RWPE1 (cell line): ENCODE measurements at places on chromosomes 7 and 10.

DNA sequence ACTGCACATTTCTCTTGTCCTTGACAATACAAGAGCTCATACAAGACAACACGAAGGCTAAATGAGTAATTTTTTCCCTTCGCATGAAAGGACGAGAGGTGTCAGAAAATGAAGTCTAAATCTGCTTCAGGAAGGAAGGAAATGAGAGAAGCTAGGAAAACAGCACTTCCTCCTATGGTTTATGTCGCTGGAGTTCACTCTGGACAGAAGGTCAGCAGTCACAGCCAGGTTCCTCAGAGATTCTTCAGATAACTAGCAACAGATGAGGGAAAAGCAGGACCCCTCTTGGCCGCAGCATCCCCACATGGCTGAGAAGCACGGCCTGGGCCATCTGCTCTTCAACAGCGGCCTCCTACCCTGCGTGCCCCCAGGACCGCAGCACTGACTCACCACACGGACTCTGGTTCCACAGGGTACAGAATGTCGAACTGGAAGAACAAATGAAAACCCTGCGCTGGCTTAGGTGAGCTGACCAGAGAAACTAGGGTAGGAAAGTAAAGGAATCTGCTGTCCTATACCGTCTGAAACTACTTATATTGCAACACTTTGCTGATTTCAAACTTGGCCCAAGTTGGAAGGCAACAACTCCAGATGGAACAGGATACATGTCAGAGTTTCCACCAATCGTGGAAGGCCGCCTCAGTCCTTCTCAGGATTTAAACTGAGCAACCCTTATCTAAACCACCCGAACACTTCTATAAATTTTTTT lies 26.3 kb downstream of the DNMBP start:
- DNase-seq = no peak

DNA sequence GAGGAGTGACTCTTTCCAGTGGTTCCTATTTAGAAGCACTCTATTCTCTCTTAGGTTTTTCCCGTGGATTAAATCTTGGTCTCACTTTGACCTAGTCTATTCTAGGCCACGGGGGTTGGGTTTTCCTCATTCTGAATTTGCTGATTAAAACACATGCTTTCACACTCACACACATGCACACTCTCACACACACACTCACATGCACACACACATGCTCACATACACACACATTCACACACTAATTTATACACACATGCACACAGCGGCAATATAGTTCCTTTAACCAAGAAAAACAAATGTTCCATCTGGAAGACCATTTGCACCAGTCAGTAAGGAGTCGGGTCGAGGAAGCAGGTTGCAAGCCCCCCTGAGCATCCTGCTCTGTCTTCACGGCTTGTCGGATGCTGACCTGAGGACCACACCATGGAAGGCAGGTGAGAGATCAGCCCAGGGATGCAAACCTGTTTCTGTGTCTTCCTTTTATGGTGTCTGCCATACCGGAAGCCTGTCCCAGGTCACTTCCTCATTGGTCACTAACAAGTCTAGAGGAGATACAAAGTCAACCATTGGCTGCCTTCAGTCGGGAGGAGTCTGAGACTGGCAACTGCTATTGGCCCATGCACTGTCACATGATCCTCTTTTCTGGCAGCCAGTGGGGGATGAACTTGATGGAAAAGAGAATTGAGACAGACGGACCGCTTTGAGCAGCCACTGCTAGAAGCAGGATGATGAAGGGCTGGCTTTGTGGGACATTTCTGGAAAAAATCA lies 330.8 kb downstream of the FGFR2 start:
- DNase-seq = no peak

DNA sequence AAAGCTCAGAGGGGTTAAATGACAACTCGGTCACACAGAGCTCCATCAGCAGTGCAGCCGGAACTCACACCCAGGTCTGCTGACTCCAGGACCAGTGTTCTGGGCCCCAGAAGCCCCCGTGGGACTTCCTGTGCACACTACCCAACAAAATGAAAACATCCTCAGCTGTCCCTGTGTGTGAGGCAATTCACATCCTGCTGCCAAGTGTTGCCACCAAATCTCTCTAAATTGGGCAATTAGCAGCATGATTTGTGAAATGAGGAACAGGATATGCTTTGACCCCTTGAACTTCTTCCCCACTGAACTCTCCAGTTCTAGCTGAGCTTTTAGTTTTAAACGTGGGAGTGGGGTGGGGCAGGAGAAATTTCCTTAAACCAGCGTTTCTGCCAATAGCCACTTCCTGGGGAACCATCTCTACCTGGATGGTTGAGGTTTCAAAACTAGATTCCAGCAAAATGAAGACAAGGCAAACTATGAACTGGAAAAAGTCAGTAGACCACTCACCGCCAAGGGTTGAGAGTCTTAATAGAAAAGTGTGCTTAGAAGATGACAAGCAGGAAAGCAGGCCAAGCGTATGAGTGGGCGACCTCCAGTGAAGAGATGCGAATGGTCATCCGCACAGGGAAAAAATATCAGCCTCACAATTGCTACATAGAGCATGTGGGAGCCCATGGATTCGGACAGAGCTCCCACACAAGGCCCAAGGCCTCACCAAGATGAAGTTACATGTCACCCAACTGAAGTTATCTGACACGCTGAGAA lies 51.9 kb upstream of the CHST15 start:
- no peak for DNase-seq

GRCh38 chr7:27665531-27665930 lies 2.8 kb upstream of the HIBADH start:
- no peak for DNase-seq

DNA sequence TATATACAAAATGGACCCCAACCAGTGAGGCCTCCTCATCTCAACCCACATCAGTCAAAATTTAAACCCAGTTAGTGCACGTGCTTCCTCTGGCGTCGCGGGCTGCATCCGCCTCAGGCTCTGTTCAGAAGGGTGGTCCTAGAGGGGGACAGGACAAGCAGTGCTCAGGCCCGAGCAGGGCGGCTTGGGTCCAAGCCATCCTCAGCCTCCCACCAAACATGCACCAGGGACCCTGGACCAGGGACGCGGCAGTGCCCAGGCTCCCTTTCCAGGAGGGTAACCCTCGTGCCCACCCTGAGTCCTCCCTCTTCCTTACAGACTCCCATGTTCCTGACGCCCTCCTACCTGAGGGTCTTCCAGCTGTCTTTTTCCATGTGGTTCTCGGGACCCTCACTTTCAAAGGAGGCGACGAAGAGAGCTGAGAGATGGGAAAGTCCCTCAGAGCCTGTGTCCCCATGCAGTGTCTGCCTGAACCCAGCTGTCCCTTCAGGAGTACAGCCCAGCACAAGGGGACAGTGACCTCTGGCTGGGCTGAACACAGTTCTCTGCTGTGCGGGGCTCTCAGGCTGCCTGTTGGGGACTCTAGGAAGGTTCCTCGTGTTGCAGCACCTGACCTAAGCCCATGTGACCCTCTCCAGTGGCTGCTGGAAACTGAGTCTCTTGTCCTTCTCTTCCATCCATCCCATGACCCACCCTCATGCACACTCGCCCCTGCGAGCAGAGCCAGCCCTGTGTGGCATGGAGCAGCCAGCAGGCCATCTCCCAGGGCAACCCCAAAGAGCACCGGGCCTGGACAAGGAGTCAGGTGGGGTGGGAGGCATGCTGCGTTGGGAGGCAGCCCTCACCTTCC lies 58.1 kb downstream of the CSGALNACT2 start:
- DNase-seq = no peak

DNA sequence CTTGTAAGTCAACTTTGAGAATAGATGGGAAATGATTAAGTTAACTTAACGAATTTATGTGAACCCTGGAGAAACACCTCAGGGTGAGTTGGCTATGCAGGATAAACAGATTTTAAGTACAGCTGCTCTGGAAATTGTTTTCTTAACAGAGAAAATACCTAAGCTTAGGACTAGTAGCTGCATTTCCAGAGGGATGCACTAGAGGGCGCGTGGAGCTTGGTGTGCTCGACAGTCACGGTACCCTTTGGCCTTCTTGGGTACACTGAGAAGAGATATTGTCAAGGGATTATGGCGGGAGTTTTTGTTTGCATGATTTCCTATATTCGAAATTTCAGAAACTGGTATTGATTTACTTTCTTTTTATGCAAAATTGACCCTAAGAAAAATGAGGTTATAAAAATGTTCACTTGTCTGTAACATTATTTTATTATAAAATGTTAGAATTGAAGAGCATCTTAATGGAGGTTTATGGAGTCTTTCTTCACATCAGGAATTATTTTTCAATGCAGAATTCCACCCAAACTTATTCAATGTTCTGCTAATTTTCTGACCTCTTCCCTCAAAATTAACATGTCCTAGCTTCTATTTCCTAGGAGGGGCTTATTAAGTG lies 58.4 kb upstream of the MYO3A start:
- DNase-seq = peak; percentile 40

DNA sequence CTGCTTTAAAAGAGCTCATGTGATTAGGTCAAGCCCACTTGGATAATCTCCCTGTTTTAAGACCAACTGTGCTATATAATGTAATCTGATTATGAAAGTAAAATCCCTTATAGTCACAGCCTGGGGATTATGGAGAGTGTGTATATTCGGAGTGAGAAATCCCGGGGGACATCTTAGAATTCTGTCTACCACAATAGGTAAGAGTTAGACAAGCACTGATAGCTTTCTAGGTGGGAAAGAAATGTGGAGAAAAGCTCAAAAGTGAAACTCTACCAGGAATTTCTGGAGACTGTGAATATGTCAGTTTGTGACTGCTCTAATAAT lies 2.9 kb upstream of the VCL start:
- no peak for DNase-seq

DNA sequence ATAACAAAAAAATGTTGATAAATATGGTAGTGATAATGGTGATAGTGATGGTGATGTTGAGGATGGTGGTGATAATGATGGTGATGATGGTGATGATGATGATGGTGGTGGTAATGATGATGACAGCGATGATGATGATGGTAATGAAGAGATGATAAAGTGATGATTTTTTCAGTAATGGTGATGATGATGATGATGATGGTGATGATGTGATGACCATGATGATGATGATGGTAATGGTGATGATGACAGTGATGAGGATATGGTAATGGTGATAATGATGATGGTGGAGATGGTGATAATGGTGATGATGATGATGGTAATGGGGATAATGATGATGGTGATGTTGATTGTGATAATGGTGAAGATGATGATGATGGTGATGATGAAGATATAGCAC lies 321.6 kb downstream of the TNS3 start:
- DNase-seq = no peak

- no peak for DNase-seq
Measured at GRCh38 chr7:44398511-44398911, 73.1 kb upstream of the CAMK2B start.

DNA sequence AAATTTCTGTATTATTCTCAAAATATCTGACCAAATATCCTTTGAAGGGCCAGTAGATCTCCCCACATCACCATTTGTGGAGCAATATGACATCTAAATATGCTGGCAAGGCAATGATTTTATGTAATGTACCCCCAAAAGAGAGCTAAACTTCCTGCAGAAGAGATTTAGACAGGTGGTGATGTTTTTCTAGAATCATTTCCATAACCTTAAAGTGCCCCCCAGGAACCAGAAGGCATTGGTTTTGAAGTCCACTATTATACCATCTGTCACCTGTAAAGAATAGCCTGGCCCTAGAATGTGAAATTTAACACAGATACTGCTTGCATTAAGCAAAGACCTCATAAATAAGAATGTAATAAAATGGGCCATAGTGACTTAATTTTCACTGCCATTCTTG lies 77.9 kb upstream of the ABLIM1 start:
- no peak for DNase-seq

GRCh38 chr10:28291881-28292297 lies 11.0 kb downstream of the MPP7 start:
- peak; percentile 73 for DNase-seq

DNA sequence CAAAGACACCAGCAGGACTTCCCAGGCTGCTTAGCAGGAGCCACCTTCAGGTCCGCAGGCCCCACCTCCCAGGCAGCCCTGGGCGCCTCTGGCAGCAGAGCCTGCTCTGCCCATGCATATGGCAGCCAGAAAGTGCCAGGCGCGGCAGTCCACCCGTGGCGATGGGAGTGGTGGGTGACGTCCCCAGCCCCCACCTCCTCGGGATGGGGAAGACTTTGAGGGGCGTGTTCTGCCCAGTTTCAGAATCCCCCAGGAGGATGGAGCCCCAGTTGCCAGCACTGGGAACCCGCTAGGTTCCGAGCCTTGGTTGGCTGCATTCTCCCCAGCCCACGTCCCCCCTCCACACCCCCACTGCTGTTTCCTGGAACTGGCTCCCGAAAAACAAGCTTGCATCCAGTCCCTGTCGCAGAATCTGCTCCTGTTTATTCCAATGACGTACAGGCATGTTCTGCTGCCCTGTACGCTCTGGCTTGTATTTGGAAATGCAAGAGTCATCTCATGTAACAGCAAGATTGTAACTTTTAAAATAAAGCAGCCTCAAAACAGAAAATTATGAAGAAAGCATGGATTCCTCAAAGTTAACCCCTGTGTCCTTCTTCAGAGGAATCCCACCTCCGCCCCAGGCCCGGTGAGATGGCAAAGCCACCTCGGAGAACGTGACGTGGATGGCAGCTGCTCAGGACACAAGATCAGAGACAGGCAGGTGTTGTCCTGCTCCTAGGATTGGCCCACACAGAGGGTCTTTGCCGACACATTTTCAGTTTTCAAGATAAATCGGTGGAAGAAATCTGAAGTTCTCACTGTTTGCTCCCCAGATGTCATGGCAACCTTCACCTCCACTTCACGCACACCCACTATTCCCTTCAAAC lies 87.8 kb upstream of the PPP2R2D start:
- DNase-seq = no peak

- DNase-seq = peak; percentile 20
Measured at GRCh38 chr7:22173685-22174573, 183.0 kb downstream of the RAPGEF5 start.

GRCh38 chr7:51220226-51220625 lies 96.4 kb downstream of the COBL start:
- no peak for DNase-seq

DNA sequence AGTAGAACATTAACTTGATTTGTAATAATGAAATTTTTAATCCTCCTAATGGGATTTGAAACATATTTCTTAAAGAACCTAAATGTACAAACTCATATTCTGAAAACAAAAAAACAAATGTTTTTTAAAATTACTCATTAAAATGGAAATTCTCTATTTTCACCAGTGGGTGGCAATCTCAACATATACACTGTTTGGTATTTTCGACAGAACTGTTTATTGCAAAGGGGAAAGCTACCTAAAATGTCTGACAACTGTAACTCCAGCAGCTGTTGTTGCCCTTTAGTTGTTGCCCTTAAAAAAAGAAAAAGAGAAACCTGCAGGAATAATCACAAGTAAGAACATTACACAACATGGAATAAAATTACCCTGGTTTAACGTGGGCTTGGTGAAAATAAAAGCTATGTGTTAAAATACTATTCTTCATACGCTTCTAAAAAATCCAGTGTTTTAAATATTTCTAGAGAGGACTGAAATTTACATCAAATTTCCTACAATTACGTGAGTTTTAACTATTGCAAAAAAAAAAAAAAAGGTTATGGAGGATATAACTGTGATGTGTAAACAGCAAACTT lies 54.5 kb downstream of the COL1A2 start:
- DNase-seq = peak; percentile 48

DNA sequence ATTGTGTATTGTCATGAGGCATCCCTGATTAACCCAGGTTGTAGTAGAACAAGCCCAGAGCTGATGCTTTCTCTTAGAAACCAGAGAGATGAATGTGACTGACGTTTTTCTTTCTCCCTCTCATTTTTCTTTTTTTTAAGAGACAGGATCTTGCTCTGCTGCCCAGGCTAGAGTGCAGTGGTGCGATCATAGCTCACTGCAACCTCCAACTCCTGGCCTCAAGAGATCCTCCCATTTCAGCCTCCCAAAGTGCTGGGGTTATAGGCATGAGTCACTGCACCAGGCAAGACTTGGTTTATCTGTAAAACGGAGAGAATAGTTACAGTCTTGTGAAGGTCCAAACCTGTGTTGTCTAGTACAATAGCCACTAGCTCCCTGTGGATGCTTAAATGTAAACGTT lies 5.4 kb downstream of the LMTK2 start:
- DNase-seq = no peak
